ENCODE measurements at places on chromosomes 2 and 18.

GRCh38 chr2:232476045-232476444 lies 11.6 kb downstream of the ECEL1 start:
- no peak for DNase-seq

DNA sequence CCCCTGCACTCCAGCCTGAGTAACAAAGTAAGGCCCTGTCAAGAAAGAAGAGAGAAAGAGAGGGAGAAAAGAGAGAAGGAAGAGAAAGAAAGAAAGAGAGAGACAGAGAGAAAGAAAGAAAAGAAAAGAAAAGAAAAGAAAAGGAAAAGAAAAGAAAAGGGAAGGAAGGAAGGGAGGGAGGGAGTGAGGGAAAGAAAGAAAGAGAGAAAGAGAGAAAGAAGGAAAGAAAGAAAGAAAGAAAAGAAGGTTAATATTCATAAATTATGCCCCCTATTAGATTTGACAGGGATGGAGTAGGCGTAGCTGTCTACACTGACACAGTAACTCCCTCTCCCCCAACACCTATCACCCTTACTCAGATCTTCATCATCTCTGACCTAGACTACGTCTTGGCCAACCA lies 202.3 kb downstream of the SP3 start:
- no peak for DNase-seq

- no peak for DNase-seq
Measured at GRCh38 chr2:58635801-58636375, 394.8 kb upstream of the FANCL start.

DNA sequence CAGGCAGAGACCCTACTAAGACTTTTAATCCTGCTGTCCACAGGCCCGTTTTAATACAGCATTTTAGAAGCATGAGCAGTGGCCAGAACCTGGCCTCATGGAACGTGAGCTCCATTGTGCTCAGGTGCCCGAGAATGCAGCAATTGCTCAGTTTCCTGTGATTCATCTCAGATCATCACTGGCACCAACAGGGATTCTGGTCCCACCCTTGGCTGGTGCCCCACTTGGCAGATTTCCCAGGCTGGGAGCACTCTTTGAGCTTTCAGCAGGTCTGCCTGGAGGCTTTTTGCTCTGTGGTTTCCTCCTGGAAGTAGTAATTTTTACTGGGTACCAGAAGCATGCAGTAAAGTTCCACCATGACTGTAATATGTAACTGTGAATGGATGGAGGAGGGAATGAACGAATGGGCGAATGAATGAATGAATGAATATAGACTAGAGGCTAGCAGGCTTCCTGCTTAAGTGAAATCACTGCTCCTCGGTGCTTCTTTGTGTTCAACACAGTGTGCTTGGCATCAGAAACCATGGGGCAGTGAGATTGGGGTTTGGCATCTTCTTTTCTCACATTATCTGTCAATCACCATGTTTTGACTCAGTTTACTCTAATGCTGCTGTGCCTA lies 312.9 kb downstream of the PRKCE start:
- DNase-seq: peak; percentile 48

DNA sequence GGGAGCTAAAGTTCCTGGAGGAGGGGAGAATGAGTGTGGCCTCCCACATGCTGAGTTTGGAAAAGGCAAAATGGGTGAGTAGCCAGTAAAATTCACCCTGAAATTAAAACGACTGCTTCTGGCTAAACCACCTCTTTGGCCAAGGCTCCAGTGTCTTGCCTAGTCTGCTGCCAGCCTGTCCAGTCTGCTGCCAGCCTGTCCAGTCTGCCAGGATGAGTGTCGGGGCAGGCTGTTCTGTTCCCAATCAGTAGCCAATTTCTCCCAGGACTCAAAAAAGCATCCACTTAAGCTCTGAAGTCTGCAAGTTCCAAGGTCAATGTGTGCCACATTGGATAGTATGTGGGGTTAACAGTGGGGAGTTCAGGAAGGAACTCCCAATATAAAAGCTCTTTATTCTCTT lies 134.6 kb upstream of the KLHL29 start:
- no peak for DNase-seq

GRCh38 chr2:2866459-2866858 lies 511.2 kb downstream of the EIPR1 start:
- DNase-seq: no peak

DNA sequence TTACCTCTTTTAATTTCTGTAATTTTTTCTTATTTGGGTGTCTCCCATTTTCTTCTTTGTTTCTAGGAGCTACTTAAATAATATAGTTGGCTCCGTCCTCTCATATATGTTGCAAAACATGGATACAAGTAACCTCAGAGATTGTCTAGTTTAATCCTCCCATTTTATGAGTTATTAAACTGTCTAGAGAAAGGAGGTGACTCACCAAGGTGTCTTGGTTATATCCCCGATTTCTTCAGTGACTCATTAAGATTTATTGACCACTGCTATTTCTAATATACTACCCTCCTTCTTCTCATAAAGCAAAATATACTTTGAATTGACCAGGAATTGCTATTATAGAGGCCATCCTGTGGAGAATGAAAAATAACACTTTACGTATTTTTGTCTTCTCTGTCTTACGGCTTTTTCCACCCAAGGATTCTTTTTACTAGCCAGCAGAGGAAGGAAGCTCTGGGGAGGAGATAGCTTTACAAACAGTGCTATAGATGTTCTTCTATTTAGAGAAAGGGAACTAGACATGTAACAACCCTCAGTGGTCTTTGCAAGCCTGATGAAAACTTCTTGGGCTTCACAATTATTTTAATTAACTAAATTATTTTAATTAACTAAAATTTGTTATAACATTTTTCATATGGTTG lies 300.4 kb upstream of the TNP1 start:
- DNase-seq: no peak

DNA sequence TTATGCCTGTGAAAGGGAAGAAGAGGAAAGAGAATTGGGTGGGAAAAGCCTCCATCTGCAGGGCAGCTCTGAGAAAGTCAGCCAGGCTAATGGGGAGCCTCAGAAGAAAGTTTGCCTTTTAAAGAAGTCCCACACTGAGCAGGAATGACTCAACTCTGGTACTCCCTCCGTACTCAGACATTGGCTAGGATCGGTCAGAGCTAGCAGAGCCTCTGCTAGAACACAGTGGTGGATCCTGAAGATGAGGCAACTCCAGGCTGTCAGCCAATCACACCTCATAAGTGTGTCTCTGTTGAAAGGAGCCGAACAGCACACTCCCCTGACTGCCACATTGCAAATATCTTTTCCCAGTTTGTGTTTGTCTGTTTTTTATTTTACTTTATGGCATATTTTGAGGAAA lies 96.9 kb downstream of the HNRNPLL start:
- peak; percentile 48 for DNase-seq

DNA sequence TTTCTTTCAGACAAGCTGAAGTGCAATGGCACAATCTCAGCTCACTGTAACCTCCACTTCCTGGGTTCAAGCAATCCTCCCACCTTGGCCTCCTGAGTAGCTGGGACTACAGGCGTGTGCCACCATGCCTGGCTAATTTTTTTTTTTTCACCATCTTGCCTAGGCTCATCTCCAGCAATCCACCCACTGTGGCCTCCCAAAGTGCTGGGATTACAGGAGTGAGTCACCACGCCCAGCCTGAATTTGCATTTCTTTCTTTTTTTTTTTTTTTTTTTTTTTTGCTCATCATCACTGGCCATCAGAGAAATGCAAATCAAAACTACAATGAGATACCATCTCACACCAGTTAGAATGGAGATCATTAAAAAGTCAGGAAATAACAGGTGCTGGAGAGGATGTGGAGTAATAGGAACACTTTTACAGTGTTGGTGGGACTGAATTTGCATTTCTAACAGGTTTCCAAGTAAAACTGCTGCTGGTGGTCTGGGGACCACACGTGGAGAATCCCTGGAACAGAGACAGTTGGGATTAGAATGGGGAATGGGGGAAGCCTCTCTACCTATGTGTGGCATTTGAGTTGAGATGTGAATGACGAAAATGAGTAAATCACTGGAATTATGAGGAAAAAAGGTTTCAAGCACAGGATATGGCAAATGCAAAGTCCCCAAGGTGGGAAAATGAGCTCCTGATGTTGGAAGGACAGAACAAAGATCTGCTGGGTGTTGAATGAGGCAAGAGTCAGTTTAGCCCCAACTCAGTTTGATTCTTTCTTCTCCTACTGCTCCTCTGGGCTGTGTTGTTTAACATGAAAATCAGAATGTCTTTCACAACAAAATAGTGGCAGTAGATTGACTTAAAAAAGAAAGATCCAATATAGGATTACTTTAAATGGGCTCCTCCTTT lies 88.8 kb upstream of the MAP4K4 start:
- DNase-seq: no peak

DNA sequence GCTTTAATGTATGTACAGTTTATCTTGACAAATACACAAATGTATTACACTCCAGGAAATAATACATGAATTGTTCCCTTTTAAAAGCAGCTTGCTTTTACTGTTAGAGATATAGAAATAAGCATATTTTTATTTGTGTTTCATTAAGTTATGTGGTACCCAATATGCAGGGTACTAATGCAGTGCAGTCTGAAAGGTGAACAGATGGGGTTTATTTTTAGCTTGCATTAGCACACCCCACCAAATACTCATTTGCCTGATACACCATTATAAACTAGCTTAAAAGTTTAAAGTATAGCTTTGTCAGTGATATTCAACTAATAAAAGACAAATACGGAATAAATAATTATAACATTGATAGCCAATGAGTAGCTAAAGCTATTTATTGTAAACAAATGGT lies 394.7 kb upstream of the ZNF804A start:
- no peak for DNase-seq

DNA sequence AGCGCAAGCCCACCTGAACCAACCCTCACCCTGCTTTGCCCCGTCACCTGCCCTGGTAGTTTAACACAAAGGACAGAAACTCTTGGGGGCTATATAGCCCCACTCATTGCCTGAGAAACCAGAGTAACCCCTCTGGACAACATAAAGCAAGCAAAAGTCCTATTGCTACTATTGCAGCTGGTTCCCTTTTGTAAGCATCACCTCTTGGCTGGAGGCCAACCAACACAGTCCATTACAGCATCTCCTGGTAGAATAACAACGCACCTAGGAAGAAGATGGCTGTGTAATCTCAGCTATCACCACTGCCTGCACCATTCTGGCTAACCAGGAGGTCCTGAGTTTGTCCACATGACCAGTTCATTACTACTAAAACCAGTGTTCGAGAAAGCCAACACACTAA lies 36.4 kb downstream of the FLACC1 start:
- DNase-seq: no peak

DNA sequence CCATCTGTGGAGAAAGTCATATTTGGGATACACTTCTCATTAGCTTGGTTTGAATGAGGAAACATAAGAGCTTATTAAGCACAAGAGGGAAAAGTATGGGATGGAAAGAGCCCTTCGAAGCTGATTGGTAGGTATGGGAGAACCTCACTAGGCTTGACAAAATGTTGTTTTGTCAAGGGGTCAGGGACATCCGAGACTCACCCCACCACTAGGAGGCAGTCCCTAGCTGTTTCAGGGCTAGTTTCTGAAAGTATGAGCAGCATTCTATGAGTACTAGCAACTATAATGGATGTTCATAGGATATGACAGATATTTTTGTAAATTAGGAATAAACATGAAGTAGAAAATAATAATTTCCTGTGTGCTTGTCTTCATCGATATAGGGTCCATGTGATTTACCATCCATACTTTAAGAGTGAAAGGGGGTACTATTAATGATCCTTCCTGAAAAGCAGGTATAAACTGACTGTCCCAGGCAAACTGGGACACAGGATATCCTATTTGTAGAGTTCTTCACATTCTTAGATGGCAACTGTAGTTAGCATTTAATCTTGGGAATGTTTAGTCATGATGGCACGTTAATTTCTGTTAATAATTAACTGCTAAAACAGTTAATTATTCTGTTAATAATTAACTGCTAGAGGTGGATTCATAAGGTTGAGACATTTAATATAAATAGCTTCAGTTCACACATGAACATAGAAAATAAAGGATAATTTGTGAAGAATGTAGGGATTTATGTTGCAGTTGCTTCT lies 28.4 kb downstream of the OTX1 start:
- DNase-seq: no peak

- DNase-seq: no peak
Measured at GRCh38 chr18:55857409-55857808, 269.4 kb upstream of the TCF4 start.

DNA sequence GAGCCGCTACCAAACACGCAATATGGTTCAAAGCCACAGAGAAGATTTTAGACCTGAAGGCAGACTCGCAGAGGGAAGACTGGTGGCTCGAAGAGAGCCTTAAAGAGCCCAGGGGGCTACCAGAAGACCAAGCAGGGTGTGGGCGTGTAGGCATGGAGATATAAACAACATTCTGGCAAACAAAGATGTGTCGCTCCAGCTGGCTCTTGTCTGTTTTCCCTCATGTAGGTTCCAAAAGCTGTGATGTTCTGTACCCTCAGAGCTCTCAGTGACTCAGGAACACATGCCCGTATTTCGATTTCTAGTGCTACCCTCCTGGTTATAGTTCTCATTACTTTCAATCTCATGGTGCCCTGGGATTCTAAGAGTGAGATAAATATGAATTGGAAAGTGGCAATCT lies 44.5 kb downstream of the DOCK10 start:
- peak; percentile 25 for DNase-seq

GRCh38 chr2:71045865-71046548 lies 22.4 kb upstream of the NAGK start:
- no peak for DNase-seq

GRCh38 chr2:152542995-152543481 lies 174.2 kb downstream of the PRPF40A start:
- peak; percentile 88 for DNase-seq

GRCh38 chr18:79538635-79539034 lies 141.0 kb upstream of the CTDP1 start:
- DNase-seq: no peak

DNA sequence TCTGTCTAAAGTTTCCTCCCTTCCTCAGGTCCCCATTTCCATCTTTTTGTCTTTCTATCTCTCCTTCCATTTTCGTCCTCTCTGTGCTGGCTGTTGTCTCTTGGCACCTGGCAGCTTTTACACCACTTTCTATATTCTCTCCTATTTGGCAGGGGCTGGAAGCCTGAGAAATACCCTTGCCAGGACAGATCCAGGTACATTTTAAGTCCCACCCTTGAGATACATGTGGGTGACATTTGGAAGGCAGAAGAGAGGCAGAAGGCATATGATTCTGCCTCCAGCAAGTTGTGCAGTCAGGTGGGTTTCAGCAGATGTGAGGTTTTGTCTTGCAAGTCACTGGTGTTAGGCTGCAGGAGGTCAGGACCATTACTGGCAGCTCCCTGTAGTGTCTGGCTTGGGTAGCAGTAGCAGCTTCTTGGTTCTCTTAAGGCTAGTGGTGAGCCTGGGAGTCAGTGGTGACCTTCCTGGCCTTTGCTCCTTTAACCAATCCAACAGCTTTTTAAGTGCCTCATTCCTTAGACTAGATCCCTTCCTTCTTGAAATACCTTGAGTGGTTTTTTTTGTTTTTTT lies 90.1 kb downstream of the CAPN13 start:
- DNase-seq: no peak

GRCh38 chr2:144935736-144936135 lies 415.8 kb upstream of the ZEB2 start:
- DNase-seq: no peak

All from brain microvascular endothelial cell (primary cell).